Smooth muscle cell of the brain vasculature (primary cell): ENCODE measurements at places on chromosomes 2 and 18.

DNA sequence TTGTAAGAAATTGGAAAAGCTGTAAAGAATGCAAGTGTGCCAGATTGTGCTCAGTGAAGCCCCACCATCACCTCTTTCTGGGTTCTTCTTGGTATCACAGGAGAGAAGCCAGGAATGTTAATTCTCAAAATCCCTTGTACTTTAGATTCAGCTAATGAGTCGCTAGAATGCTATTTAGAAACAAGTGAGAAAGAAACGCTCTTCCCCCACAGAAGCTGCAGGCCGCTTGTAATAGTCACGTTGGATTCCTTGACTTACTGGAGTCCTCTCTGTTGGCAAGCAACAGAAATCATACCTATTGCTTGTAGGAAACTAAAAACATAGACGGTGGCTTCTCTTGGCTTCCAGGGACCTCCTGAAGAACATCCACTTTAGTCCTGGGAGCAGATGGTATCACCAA is 375.6 kb upstream of the LRATD1 start:
- no peak for DNase-seq

GRCh38 chr2:26620031-26620605 is 21.0 kb downstream of the CIB4 start:
- DNase-seq, result no peak

- DNase-seq, result no peak
Observed at GRCh38 chr2:239832490-239833268, 192.5 kb downstream of the NDUFA10 start.

- no peak for DNase-seq
Observed at GRCh38 chr2:205714789-205715720, 32.8 kb downstream of the NRP2 start.

GRCh38 chr18:35905436-35905835 is 67.0 kb upstream of the RMP24 start:
- no peak for DNase-seq

- DNase-seq, result no peak
Observed at GRCh38 chr18:7908681-7909299, 341.7 kb downstream of the PTPRM start.

DNA sequence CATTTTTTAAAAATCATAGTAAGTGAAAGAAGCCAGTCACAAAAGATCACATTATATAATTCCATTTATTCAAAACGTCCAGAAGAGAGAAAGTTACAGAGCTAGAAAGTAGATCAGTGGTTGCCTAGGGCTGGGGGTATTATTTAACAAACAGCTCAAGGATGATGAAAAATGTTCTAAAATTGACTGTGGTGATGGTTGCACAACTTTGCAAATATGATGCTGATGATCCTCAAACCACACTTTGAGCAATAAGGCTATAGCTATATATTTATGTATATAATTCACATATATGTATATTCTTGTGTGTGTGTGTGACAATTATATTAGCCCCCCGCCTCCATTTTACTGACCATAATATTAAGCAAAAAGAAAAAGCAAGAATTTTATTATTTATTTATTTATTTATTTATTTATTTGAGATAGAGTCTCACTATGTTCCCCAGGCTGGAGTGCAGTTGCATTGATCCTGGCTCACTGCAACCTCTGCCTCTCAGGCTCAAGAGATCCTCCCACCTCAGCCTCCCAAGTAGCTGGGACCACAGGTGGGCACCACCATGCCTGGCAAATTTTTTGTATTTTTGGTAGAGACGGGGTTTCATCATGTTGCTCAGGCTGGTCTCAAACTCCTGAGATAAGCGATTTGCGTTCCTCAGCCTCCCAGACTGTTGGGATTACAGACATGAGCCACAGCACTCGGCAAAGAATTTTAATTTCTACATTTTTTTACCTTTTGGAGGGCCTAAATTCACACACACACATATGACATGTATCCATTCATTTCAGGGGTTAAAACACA is 1.9 kb downstream of the WDR12 start:
- DNase-seq, result no peak

DNA sequence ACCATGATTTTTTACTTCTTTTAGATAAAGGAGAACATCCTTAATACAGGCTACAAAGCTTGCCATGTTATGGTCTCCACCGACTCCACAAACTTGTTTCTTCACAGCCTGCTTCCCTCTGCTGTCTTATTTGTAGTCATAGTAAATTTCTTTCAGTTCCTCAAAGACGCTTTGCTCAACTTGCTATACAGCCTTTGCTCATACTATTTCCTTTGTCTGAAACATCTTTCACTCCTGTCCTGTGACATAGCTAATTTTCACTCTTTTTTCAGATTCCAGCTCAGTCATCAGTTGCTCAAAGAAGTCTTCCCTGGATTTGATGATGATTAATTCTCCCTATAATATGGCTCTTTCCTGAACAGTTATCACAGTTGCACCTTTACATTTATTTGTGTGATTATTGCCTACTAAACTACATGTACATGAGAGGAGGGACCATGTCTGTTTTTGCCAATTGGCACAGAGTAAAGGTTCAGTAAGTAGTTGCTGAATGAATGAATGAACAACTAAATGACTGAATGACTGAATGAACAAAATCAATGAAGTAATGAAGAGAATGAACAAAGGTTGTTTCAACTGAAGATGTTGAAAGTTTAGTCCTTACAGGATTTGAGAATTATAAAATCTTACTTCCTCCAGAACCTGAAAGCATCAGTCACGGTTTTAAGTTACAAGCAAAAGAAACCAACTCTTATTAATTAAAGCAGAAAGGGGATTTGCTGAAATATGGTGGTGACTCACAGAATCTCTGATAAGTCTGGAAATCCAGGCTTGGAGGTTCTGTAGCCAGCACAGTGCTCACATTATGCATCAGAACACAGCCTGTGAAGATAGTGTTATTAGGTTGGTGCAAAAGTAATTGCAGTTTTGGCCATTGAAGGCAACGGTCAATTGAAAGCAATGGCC is 186.4 kb upstream of the FAM98A start:
- no peak for DNase-seq

GRCh38 chr18:56538746-56539145 is 99.6 kb downstream of the TXNL1 start:
- no peak for DNase-seq

- no peak for DNase-seq
Observed at GRCh38 chr2:233473878-233474277, 92.7 kb downstream of the USP40 start.

- DNase-seq, result no peak
Observed at GRCh38 chr18:42606886-42607495, 508.5 kb downstream of the RIT2 start.

DNA sequence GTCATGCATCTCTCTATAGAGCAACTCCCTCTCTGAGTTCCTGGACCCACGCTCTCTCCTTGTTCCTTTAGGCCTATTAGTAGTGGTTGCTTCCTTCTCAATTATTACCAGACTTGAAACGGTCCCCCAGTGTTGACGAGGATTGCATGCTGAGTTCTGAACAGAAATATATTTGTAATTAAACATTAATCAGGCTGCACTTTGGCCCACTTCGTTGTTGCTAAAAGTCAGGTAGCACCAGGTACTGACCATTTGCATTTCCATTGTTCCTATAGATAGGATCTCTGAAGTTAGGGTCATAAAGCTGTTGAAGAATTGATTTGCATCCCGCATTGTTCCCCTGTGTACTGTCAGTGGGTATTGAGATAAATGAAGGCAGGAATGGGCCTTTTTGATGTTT is 36.9 kb upstream of the TTR start:
- DNase-seq, result no peak

- no peak for DNase-seq
Observed at GRCh38 chr2:161077367-161078210, 82.6 kb upstream of the TANK start.

DNA sequence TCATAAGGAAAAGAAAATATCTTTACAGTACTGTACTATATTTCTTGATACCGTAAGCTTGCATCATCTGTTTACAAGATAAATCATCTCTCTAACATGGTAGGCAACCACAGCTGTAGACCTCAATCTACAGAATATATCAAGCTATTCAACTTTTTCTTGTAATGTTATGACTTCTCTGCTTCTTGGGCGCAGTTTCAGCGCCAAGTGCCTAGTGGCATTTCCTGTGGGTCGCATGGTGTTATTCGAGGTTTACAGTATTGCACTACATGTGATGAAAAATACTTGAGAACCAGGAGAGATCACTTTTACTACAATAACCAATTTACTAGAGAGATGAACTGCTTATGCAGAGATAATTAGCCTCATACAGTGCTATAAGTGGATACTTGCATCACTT is 34.0 kb upstream of the SESTD1 start:
- DNase-seq, result no peak

DNA sequence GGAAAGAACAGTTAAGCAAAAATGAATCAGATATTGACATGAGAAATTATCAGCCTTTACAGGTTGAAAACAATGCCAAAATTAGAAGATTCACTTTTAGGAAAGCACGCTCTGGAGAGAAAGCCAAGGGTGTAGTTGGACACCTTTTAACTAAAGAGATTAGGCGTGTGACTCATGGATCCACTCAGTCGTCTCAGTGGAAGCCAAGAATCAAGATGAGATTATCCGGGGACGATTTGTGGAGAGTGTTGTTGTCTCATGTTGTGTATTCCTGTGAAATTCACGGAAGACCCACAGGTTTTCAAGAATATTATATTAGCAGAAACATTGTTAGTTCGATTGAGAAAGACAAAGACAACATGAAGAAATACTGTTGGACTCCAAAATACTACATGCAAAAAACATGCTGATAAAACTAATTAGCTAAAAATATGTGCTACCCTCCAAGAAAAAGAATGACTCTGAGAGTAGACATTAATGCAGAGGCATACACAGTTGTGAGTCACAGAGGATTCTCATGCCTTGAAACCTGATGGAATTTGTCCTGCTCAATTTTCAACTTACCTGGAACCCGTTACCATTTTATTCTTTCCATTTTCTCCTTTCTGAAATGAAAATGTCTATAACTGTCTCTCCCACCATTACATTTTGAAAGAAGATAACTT is 192.1 kb upstream of the RND3 start:
- no peak for DNase-seq

DNA sequence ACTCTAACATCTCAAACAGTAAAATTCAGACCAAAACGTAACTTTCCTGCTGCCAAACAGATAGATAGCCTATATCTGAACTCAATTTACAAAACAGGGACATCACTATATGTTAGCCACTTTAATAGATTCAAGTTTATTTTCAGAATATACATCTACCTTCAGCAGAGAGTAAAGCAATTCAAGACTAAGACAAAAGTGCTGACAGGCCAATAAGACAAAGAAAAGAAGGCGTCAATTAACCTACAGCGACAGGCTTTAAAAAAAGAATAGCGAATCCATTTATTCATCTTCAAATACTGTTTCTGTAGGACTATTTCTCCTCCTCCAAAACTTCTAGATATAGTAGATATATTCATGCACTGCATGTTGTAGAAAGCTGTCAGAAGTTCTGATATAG is 333.0 kb downstream of the GRB14 start:
- DNase-seq, result no peak

- DNase-seq, result no peak
Observed at GRCh38 chr18:55302167-55302833, 285.7 kb downstream of the TCF4 start.

DNA sequence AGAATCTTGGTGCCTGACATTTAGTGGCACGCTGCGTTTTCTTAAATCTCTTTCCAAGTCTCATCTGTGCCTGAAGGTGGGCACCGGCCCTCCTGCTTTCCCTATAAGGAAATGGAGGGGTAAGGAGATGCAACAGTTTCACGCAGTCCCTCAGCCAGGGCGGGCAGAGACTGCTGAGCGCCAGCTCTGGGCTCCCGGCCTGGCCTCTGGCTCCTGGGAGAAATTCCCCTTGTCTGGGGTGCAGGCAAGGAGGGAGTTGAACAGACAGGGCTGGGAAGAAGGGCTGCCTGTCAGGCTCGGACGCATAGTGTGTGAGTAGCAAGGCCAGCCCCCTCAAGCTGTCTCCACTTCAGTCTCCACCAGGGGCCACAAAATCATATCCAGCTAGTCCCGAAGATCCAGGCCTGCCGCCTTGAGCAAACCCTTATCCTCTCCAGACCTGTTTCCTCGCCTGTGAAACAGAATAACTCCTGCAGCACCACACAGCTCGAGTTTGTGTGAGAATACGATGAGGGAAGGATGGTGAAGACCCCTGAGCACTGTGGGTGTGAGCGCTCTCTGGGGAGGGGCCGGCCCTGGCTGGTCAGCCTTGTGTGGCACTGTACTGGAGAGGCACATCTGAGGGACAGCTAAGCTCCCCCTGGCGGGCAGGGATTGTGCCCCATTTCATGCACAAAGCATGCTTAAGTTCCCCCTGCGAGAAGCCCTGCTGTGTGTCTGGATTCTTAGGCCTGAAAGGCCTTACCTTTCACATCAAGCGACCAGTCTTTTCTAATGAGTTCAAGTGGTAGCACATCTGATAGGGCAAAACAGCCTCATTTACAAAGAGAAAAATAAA is 33.8 kb downstream of the SDC1 start:
- DNase-seq, result no peak

DNA sequence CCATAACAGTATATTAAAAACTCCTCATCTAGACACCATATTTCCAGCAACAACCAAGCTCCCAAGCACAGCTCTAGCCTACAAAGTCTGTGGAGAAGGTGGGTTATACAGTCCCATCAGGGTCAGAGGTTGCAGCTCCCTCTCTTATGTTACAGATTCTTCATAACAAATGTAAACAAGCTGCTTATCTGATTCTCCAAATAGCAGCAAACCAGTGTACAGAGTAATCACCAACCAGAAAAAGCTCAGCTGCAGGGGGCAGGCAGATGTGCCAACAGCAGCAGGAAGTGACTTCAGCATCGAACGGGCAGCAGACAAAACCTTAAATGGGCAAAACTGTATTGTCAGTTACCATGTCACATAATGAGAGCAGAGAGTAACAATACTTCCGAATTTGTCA is 52.9 kb upstream of the NABP1 start:
- DNase-seq, result no peak

GRCh38 chr2:120446236-120447126 is 100.5 kb downstream of the INHBB start:
- DNase-seq, result no peak

DNA sequence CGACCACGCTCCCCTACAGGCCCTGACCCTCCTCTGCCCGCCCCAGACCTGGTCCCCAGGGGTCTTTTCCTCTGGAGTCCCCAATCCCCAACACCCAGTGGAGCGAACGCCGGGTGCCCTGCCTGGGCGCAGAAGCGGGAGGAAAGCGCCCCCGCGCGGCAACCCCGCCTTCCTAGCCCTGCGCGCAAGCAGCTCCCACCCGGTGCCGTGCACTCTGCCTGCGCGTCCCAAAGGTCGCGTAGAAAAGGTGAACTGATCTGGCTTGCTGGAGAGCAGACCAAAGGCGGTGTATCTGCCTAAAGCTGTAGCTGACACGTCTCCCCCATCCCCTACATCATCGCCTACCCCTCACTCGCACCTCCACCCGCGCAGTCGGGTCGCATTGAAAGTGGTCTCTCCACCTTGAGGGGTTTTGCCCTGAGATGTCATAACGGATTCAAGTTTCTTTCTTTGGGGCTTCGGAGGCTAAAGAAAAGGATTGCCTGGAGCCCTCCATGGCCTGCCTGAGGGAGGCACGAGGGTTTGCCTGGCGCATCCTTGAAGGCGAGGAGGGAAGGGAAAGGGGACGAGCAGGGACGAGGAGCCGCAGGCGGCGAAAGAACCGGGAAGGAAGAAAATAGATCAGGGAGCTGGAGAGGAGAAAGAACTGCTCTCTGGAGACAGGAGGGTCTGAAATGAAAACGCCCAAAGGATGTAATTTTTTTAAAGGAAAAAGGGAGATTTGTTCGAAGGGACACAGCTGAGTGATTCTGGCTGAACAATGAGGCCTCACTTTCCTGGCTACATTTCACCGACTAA is 5.8 kb downstream of the GAD1 start:
- no peak for DNase-seq
